ENCODE measurements at places on chromosomes 3 and 15.

- no peak for DNase-seq
Observed at GRCh38 chr15:50355619-50355905, 564 bp upstream of the GABPB1 start.

GRCh38 chr15:77781946-77782240 lies 149.2 kb upstream of the LINGO1 start:
- DNase-seq = no peak

GRCh38 chr3:37787153-37787867 lies 74.4 kb upstream of the CTDSPL start:
- no peak for DNase-seq

GRCh38 chr3:43257850-43258249 lies 28.5 kb upstream of the SNRK start:
- DNase-seq = no peak

DNA sequence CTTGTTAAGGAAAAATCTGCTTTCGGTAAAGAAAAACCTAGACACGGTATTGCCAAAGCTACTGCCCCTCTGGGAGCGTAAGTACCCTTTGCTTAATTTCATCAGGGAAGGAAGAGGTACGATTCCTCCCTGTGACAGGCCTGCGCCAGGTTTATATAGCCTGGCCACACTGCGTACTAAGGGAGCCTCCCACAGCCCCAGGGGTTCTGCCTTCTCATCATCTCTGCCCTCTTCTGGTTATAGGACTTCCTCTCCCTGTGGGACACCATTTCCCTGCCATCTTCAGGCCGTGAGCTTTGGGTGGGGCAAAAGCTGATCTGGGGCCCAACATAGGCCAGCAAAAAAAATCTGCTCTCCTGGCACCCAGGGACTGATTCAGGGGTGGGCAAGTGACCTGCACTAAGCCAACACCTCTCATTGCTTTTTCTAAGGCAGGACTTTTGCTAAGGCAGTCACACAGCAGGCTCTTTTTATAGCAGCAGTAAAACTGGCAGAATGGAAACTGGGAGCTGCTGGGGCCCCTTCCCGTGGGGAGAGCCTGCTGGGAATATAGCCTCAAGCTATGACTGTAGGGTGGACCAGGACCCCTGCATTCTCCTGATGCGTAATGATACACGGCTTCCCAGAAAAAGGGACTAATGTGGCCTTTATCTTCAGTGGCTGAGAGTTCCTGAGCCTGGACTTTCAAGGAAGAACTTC lies 76.2 kb downstream of the PRICKLE2 start:
- no peak for DNase-seq

DNA sequence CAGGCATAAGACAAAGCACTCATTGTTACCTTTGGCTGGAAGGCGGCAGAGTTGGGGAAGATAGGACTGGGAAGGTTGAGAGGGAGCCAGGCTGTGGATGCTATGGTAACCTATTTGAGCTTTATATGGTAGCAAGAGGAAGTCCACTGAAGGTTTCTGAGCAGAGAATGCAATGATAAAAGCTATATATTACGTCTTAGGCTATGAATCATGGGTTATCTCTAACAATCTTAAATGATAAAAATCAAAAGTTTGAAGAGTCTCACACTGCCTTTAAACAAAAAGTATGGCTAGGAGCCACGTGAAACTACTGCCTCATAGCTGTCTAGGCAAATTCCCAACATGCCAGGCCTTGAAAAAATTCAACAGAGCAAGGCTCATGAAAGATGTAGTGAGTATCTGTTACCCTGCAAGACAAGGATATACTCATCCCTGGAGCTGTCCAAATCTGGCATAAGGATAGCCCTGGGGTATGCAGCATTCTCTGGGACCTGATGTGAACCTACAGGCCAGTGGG lies 4.1 kb downstream of the P3H2 start:
- no peak for DNase-seq

Data from CD4-positive, alpha-beta T cell treated with Interleukin-1 beta for 1 hour (primary cell).